ENCODE measurements at places on chromosomes 16 and 17. TPM values are rescaled to one million over a fixed set of nuclear protein-coding genes. Genes with fewer than 3 reads are reported as not detected.

- H3K27me3 ChIP-seq: no peaks in the 10 kb centered on the region
- H3K4me1 ChIP-seq: no peaks in the 10 kb centered on the region
- DNase-seq: no peak
- H3K27ac ChIP-seq: no peak overlapping the region
- no peaks in the 10 kb centered on the region for H3K36me3 ChIP-seq
Observed at GRCh38 chr17:79464318-79465010, 146.4 kb downstream of the RBFOX3 start.

DNA sequence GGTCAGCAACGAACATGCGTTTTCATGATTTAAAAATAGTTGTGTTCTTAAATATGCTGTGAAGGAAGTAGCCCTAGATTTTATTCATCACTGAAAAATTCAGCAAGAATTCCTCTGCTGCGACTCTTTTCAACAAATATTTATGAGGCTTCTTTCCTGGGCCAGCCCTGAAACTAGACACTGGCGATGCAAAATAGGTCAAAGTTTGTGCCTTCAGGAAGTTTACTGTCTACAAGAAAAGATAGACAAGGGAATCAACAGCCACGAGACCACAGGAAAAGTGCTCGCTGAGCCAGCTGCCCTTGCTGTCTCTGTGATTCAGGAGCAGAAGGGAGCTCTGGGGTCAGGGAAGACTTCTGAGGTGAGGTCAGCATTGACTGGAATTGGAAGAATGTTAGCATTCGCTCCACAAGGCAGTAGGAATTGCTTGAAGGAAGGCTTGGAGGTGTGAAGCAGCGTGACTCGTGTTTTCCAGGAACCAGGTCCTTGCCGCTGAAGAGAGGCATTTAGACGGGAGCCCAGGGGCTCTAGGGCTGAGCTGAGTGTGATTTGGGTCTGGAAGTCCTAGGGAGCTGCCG is 1.9 kb upstream of the RPL26 start:
- DNase-seq: no peak
- no peak overlapping the region for H3K27ac ChIP-seq
- H3K36me3 ChIP-seq: no peaks in the 10 kb centered on the region

- H3K27me3 ChIP-seq: no peaks in the 10 kb centered on the region
- H3K27ac ChIP-seq: no peak overlapping the region
- no peak for DNase-seq
- H3K4me3 ChIP-seq: no peak overlapping the region
Observed at GRCh38 chr17:18156171-18156975, 27.3 kb upstream of the ALKBH5 start.

HAS3 gene
- total RNA-seq: 0.69 TPM

DNA sequence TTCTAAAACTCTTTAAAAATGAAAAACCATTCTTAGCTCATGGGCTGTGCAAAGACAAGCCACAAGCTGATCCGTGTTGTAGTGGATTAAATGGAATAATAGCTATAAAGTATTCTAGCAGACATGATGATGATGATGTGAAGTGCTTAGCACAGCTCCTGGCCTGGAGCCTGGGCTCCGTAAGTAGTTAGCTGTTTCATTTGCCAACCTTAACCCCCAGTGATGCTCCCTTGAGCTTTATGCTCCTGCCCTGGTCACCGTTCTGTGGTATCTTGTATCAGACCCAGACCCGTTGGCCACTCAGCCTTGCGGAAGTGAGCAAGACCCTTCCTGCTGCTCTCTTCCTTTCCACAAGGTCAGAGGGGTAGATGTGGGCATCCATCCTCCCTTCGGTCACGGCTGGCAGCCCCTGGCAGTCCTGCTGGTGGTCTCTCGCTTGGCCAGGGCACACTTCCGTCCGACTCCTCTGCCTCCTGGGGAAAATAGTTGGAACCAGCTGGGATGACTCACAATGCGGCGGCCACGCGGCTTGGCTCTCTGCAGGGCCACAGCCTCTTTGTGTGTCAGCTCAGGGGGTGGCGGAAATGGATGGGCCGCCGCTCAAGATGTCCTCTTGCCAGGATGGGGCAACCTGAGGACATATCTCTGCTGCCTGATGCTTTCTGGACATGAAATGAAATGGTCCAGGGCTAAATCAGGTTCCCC is 79.1 kb downstream of the GPR139 start:
- DNase-seq: no peak
- H3K36me3 ChIP-seq: no peaks in the 10 kb centered on the region
- no peaks in the 10 kb centered on the region for H3K4me1 ChIP-seq
- no peak overlapping the region for H3K27ac ChIP-seq

DNA sequence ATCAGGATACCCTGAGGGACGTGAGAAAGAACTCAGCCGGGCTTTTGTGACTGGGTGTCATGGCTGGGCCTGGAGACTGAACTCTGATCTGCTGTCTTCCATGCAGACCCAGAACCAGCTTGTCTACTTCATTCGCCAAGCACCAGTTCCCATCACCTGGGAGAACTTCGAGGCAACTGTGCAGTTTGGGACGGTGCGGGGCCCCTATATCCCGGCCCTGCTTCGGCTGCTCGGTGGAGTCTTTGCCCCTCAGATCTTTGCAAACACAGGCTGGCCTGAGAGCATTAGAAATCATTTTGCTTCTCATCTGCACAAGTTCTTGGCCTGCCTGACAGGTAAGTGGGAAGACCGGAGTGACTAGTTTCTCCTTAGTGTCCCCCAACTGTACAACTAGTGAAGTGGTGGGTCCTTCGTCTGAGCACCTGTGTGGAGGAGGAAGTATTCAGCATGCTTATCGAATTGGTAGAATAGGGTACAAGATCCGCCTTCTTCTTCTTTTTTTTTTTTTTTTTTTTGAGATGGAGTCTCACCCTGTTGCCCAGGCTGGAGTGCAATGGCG is 15.5 kb downstream of the DNAH2 start:
- H3K4me3 ChIP-seq: no peak overlapping the region
- H3K36me3 ChIP-seq: no peaks in the 10 kb centered on the region
- no peak overlapping the region for H3K27ac ChIP-seq
- DNase-seq: no peak

DNA sequence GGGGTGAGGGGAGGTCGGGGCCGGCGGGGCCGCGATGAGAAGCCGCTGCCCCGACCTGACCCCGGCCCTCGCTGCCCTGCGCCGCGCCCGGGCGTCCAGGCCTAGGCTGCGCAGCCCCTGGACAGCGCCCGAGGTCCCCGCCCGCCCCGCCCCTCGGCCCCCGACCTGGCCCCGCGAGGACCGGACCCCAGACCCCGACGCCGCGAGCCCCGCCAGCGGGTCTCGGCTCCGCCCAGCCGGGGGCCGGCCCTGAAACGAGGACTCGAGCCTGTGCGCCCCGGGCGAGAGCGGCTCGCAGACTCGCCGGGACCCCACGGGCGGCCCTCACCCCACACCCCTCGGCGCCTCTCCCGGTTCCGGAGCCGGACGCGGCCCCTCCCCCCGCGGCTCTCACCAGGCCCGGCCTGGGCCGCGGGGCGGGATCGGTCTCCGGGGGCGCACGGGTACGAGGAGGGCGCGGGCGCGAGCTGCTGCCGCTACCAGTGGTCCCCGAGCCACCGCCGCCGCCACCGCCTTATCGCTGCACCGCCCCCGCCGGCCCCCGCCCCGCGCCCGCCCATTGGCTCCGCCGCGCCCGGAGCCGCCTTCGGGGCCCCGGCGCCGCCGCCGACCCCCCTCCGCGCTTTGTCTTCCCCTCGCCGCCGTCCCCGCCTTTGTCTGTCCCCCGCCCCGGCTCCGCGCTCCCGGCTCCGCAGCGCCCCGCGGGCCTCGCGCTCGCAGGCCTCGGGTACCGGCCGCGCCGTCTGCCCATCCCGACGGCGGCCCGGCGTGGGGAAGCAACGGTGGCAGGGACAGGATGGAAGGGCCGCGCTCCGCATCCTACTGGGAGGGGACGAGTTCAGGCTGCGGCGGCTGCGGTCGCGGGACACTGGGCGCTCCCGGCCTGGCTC is at the start of gene LIMD2:
Gene LIMD2, minus strand, starts transcription at position 488 of the 890 bp plus-strand sequence. CDS start 827 bp downstream, outside the sequence.
- H3K27me3 ChIP-seq: no peaks in the 10 kb centered on the region
- no peaks in the 10 kb centered on the region for H3K36me3 ChIP-seq
- H3K4me1 ChIP-seq: no peaks in the 10 kb centered on the region
- DNase-seq: no peak
- peak within 1 kb of the TSS; percentile 55 for H3K27ac ChIP-seq

DNA sequence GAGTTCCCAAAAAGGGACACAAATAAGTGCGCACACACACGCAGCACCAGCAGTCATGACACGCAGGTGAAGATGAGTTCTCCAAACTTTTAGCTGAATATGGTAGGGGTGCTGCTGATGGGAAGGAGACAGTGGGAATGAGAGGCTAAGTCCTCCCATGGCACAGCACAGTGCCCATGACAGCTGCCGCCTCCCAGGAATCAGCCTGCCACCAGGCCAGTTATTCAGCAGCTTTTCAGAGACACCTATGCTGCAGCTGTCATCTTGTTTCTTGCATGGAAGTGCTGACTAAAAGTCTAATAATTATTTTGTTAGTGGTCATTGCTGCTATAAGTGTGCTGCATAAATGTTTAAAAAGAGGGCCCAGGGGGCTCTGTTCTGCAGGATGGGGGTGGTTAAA is 12.2 kb downstream of the WFIKKN2 start:
- no peaks in the 10 kb centered on the region for H3K36me3 ChIP-seq
- no peak overlapping the region for H3K27ac ChIP-seq
- H3K27me3 ChIP-seq: no peaks in the 10 kb centered on the region
- no peak overlapping the region for H3K4me3 ChIP-seq

GRCh38 chr16:85120006-85120340 is 7.7 kb upstream of the CIBAR2 start:
- no peak for DNase-seq
- H3K27me3 ChIP-seq: no peaks in the 10 kb centered on the region
- H3K4me3 ChIP-seq: no peak overlapping the region
- no peaks in the 10 kb centered on the region for H3K36me3 ChIP-seq

SPAG5 gene
- total RNA-seq: 2.5 TPM

SLC5A11 gene
- 0.25 TPM for total RNA-seq

DNA sequence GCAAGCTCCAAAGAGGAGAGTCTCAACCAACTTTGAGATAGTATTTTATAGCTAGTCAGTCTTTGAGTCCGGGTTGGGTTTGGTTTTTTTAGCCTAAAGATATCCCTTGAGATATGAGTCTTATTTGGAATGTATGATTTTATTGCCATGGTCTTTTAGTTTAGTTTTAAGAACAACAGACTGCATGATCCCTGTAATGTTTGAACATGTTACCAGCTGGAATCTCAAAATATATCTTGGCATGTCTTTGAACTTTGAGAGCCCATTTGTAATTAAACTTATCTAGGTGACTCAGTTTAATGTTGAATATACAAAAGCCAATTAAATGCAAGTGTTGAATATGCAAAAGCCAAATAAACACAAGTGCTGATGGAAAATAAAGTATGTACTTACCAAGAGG is 100.6 kb downstream of the TANGO6 start:
- H3K4me1 ChIP-seq: no peaks in the 10 kb centered on the region
- H3K27me3 ChIP-seq: no peaks in the 10 kb centered on the region
- no peak for DNase-seq
- H3K36me3 ChIP-seq: no peaks in the 10 kb centered on the region
- no peak overlapping the region for H3K4me3 ChIP-seq

- no peaks in the 10 kb centered on the region for H3K4me1 ChIP-seq
- no peak overlapping the region for H3K4me3 ChIP-seq
- H3K27me3 ChIP-seq: no peaks in the 10 kb centered on the region
- DNase-seq: no peak
- H3K36me3 ChIP-seq: no peaks in the 10 kb centered on the region
Observed at GRCh38 chr16:15732416-15732815, 82.4 kb downstream of the NDE1 start.

GRCh38 chr16:79970551-79971236 is 370.2 kb upstream of the MAF start:
- no peak overlapping the region for H3K27ac ChIP-seq
- H3K27me3 ChIP-seq: no peaks in the 10 kb centered on the region
- no peak overlapping the region for H3K4me3 ChIP-seq

DNA sequence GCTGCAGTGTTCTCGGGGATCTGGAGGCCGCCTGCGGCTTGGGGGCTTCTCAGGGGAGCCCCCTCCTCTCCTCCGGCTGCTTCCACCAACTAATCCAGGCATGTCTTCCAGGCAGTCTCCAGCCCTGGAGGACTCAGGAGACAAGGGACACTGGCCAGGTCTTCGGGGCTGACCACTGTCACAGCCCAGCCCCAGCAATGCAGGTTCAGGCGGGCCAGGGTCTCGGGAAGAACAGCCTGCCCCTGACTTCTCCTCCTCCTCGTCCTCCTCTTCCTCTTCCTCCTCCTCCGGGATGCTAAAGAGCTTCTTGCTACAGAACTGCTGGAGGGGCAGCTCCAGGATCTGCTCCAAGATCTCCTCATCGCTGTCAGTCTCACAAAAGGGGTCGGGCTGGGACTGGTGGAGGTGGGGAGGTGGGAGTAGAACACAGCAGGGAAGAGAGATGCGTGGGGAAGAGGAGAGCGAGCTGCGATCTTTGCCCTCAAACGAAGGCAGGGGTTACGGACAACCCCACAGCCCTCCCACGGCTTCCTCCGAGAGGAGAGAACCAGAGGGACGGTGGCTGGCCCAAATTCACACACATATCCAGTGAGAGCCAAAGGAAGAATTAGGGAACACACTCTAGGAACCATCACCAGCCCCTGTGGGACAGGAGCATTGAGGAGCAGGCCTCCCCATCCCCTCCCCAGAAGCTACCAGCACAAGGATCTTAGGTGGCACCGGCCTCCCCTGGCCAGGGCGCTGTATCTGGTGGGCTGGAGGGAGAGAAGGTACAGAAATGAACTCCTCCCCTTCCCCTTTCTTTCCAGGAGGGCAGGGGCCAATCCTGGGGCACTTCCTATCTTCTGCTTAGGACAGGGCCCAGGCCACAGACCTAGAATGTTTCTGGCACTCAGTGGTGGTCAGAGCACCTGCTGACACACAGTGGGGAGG is 19.3 kb downstream of the TSPOAP1 start:
- H3K36me3 ChIP-seq: no peaks in the 10 kb centered on the region
- no peak overlapping the region for H3K4me3 ChIP-seq
- H3K4me1 ChIP-seq: no peaks in the 10 kb centered on the region
- H3K27ac ChIP-seq: no peak overlapping the region
- DNase-seq: no peak
- H3K27me3 ChIP-seq: no peaks in the 10 kb centered on the region

USB1 gene
- total RNA-seq: 16.9 TPM

GRCh38 chr16:79318143-79318899 is 282.2 kb downstream of the MAF start:
- no peaks in the 10 kb centered on the region for H3K4me1 ChIP-seq
- no peak for DNase-seq
- no peak overlapping the region for H3K27ac ChIP-seq
- H3K4me3 ChIP-seq: no peak overlapping the region
- H3K27me3 ChIP-seq: no peaks in the 10 kb centered on the region

DNA sequence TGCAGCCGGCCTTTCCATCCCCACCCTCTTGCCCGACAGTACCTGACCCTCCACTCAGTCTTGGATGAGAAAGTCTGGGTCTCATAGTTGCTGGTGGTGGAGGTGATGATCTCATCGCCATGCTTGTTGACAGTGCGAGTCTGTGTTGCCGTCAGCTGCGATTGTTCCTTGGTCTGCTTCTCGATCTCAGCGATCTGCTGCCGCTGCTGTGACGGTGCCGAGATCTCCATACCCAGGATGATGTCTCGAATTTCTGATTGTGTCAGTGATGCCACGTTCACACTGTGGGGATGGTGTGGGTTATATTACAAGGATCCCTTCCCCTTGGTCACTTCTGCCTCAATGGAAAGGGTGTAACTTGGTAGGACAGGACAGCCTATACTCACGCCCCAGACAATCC is 4.1 kb upstream of the RILP start:
- DNase-seq: no peak
- H3K36me3 ChIP-seq: peaks cover 75% of the 10 kb centered on the region
- no peak overlapping the region for H3K4me3 ChIP-seq
- no peak overlapping the region for H3K27ac ChIP-seq
- H3K4me1 ChIP-seq: peaks cover 13% of the 10 kb centered on the region
- H3K27me3 ChIP-seq: no peaks in the 10 kb centered on the region

CFAP119 gene
- 5.7 TPM for total RNA-seq

CHST5 gene
- total RNA-seq: 0.13 TPM

ATP1B2 gene
- total RNA-seq: 1.3 TPM

C17orf107 gene
- total RNA-seq: 2.9 TPM

CD300E gene
- 1.3 TPM for total RNA-seq

Measured in pancreas (tissue), 10 donors.